ENCODE measurements at places on chromosomes 1 and 21.

- DNase-seq: no peak
These were observed 21.7 kb upstream of the BTG2 start for GRCh38 chr1:203283597-203283996.

GRCh38 chr1:160204526-160205241 is 500 bp upstream of the PEA15 start:
- no peak for DNase-seq

DNA sequence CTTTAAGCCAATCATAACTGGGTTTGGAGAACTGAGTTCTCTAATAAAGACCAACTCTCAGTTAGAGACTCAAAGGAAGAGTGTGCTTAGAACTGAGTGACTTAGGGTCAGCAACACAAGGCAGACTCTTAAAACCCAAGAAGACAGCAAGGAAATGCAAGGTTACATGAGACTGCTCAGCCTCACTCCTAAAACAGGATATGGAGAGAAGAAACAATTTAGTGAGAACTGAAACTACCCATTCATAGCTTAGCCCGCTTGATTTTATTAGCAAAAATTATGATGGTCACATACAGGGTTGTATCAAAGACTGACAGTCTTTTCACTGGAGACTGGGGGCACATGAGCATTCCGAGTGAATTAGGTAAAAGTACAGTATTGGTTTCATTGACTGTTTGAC is 78.9 kb upstream of the DMRTA2 start:
- DNase-seq: no peak

GRCh38 chr1:155128755-155129473 is 1.2 kb downstream of the EFNA1 start:
- no peak for DNase-seq

DNA sequence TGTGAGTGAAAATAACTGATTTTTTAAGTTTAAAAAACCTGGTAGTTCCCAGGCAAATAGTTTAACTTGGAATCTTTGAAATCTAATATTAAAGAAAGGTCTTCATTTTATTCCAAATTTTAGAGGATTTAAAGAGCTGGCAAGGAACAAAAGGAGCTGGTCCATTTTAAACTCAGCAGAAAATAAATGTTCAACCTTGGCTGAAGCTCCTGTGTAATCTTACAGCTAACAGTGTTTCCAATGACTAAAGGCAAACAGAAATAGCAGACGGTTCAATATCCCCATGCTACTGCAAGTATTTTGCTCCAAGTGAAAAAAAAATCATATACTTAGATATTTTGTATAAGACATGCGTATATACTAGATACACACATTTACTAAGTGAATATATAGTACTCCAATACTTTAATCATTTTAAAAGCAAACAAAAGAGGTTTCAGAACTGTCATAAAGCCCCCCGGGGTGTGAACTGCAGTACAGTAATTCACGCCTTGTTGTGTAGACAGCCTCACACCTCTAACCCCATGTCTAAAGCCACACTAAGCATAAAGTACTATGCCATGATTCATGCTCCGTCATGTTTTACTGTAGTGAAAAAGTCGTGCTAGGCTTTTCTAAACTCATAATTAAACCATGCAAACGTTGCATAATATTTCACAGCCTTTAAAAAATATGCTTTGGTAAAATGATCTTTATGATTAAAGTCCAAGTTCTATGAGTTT is 132.2 kb downstream of the CLIC6 start:
- DNase-seq: no peak

GRCh38 chr1:104854529-104854928 is 1104.8 kb downstream of the AMY1C start:
- no peak for DNase-seq

DNA sequence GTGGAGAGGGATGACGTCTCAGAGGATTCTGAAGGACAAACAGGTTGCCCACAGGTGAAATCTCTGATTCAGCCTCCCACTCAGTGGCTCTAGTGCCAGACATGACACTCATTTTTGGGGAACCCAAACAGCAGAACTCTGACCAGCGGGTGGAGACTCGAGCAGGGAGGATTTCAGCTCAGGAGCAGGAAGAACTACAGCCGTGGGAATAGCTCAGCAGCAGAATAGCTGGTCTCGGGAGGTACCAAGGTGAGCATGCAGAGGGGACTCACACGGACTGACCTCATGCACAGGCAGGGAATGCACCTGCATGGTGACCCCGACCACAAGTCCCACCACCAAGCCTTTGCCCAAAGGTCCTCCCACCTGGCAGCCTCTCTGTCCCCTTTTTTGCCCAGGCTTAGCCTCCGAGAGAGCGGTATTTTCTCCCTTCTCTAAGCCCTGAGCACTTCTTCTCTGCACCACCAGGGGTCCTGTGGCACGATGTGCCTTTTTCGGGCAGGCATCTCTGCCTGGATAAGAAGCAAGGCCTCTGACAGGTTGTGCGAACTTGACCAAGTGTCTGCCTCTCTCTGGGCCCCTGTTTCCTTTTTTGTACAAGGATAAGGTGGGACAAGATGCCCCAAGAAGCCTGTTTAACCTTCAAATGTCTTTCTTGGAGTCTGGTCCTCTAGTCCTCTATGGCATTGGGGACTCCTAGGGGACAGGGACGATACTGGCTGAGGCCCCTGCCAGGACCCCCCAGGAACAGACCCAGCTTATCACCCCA is 8.8 kb upstream of the FGR start:
- DNase-seq: peak; percentile 74

DNA sequence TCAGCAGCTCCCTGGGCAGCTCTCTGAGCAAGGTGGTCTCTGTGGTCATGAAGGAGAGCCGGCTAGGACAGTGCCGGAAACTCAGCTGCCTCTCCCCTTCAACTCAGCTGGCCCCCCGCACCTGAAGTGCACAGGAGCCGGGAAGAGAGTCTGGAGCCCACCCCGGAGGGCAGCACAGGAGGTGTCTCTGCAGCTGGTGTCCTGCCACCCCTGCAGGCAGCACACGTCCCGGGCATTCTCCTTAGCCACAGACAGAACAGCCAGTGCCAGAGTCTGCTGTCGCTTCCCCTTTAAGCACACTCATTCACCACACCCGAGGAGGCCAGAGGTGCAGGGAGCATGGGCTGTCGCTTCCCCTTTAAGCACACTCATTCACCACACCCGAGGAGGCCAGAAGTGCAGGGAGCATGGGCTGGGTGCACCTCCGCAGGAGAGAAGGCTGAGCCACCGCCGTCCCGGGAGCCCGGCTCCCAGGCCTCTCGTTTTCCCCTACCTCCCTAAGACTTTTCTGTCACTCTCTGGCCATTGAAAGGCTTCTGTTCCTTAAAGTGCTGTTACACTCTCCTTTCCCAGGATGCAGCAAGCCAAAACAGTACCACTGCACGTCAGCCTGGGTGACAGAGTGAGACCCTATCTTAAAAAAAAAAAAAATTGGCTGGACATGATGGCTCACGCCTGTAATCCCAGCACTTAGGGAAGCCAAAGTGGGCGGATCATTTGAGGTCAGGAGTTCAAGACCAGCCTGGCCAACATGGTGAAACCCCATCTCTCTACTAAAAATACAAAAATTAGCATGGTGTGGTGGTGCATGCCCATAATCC is 16.9 kb upstream of the SAMD11 start:
- no peak for DNase-seq

DNA sequence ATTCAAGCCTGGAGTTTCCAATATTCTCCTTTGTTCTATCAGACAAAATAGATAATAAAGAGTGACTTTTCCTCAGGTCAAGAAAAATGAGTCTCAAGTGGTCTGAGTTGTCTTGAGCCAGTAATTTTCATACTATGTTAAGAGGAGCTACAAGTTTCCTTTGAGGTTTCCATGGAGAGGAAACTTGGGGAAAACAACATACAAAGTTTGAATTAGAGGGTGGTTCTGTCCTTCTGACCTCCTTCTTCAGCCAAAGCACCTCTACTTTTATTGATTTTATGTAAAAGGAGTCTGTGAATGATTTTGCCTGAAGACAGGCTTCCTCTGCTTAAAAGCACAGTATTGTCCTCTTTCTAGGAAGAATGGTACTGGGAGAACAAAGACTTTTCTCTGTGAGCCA is 497.2 kb upstream of the PKN2 start:
- DNase-seq: no peak

- no peak for DNase-seq
These were observed 266.3 kb downstream of the RHOU start for GRCh38 chr1:229001467-229002011.

- peak; percentile 25 for DNase-seq
These were observed 351.3 kb upstream of the RUNX1 start for GRCh38 chr21:35400233-35400939.

- peak; percentile 46 for DNase-seq
These were observed 23.8 kb upstream of the KCNA10 start for GRCh38 chr1:110542725-110543124.

- peak; percentile 69 for DNase-seq
These were observed 705 bp downstream of the KHDRBS1 start for GRCh38 chr1:32014199-32014947.

GRCh38 chr1:235980976-235981375 is 83.9 kb downstream of the NID1 start:
- DNase-seq: no peak

Data from HEK293T (cell line).